Hindlimb muscle (tissue), 1 donor: ENCODE measurements at places on chromosomes 11 and 22. TPM values are rescaled to one million over a fixed set of nuclear protein-coding genes. Genes with fewer than 3 reads are reported as not detected.

DNA sequence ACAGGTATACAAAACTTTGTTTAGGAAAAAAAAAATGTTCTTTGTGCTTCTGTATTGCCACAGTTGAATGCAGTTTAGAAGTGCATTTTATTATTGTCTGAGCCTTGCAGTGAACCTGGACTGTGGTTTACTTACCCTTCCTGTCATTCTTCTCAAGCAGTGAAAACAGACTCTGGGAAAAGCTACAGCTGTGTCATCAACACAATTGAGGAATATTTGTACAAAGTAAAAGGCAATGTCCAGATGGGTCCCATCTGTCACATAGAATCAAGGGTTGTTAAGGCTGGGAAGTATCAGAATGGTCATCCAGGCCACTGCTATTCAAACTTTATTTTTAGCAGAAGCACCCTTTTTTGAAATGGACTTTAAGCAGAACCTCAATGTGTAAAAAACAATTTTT lies 73.3 kb downstream of the TRIM44 start:
- no peak for DNase-seq

The SCGB1D2 gene
- not detected for polyA plus RNA-seq

The IGLL1 gene
- 0.41 TPM for polyA plus RNA-seq

The GAL3ST3 gene
- polyA plus RNA-seq = 0.34 TPM

DNA sequence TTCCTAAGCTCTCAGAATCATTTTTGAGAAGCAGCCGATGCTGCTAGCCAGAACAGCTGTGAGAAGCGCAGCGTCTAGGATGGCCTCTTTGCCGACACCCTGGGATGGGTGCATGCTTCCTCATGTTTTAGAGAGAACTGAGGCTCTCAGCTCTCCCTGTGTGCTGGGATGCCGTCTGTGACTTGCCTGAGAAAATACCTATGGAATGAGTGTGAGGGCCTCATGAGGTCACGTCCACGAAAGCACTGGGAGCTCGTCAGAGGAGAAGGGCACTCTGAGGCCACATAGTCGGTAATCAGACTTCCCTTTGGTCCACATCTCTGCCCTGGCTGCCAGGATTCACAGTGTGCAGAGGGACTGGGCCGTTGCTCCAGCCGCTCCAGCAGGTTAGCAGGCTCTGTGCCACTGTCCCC lies 54.7 kb downstream of the MICAL3 start:
- DNase-seq = no peak

The ARHGAP20 gene
- 6.1 TPM for polyA plus RNA-seq

The TRPM5 gene
- polyA plus RNA-seq = 0.08 TPM

DNA sequence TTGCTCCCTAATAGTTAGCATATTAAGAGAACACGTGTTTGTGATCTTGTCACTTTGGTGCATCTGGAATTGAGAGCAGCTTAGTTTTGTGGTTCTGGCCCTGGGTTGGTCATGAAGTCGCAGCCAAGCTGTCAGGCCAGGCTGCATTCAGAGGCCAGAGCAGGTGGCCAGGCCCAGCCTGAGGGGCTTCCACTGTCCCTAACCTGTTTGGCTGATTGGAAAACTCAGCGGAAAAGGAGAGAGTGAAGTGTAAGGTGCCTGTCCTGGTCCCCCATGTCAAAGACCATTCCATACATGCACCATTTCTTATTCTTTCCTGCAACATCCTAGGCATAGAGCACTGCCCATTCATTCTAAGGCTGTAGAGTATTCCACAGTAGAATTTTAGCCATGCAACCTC lies 111.5 kb upstream of the IGLL5 start:
- no peak for DNase-seq

The PIH1D2 gene
- polyA plus RNA-seq = 0.93 TPM

The MYBPC3 gene
- 0.49 TPM for polyA plus RNA-seq

The APLNR gene
- 110 TPM for polyA plus RNA-seq

DNA sequence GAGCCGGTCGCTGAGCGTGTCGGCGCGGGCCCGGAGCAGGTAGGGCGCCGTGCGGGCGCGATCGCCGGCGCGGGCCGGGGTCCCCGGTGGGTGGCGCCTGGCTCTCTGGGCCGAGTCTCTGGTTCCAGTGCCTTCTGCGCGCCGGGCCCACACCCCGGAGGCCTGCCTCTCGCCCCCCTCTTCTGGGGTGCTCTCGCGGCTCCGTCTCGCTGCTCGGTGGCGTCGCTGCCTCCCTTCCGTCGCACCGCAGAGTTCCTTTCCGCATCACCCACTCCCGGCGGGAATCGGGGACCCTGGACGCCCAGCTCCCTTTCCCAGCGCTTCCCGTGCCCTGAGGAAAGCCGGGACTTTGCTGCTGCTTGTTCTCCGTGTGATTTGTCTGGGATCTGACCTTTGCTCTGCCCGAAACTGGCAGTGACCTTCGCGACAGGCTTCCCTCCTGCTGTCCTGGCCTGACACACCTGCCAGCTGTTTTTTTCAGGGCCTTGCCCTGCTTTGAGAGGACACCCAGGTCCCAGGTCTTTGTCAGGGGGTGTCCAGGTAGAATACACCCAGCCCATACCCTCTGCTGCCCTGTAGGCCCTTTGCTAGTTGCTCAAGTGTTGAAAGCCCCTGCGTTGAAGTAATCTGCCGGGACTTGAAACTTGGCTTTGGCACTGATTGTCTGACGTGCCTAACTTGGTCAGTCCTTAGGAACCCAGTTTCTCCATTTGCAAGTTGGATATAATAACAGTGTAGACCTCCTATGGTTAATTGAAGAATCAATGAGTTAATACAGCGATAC lies 711 bp downstream of the FDX1 start:
- DNase-seq = peak; percentile 36

The OR8D1 gene
- polyA plus RNA-seq = not detected

The GP1BB gene
- 22.8 TPM for polyA plus RNA-seq

- DNase-seq = no peak
Measured at GRCh38 chr11:60934124-60934789, 10.0 kb downstream of the TMEM132A start.

- no peak for DNase-seq
Measured at GRCh38 chr11:94100253-94100652, 28.4 kb upstream of the PANX1 start.

DNA sequence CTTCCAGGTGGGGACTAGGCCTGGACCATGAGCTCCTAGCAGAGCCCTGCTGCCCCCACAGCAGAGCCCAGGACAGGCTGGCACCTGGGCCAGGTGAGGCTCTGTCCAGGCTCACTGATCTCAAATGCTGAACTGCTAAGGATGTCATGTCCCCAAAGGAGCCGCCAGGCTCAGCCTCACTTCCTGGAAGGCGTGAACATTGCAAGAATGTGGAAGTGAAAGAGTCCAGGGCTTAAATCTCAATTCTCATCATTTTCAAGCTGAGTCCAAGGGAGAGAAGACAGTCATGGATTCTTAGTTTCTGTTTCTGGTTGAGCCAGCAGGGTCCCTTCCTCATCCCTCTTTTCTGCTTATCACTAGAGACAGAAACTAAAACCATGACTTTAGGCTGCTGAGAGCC lies 5.0 kb downstream of the ASCL2 start:
- peak; percentile 15 for DNase-seq

The OR8G1 gene
- polyA plus RNA-seq = not detected

GRCh38 chr11:87374038-87374807 lies 336.5 kb downstream of the TMEM135 start:
- DNase-seq = no peak

DNA sequence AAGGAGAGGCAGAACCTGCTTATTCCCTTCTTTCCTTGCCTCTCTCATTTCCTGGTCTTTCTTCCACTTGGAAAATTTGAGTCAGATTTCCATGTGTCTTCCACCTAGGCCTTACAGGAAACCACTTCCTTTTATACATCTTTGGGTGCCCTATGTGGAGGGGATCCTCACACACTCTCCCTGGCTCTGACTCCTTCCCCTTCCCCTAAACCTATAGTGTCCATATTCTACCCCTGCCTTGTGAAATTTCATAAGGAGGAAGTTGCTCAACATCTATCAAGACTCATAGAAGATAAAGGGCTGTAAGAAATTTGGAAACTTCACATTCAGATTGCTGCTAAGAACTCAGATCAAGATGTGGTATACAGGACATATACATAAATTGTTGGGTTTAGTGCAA lies 20.4 kb downstream of the TUG1 start:
- DNase-seq = no peak

- DNase-seq = no peak
Measured at GRCh38 chr11:35330156-35330889, 89.0 kb downstream of the SLC1A2 start.

The GGTLC3 gene
- not detected for polyA plus RNA-seq

The ZNF280B gene
- 7.6 TPM for polyA plus RNA-seq

DNA sequence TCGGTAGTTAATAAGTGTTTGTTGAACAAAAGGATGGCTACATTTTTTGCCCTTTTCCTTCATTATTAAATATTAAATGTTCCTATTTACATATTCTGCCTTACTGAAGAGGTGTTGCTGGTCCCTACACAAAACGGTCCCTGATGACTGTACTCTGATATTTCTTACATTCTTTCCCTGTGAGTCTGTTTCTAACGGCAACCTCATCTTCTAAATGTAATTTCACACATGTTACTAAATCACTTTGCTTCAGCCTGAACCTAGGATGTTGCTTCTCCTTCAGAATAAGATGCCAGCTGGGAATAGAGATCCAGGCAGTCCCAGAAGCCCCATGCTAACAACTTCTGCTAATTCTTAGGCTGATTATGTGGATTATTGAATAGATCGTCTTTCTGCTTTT lies 50.3 kb downstream of the SPON1 start:
- no peak for DNase-seq

The P2RY2 gene
- polyA plus RNA-seq = 2.7 TPM

The CHST1 gene
- 24.0 TPM for polyA plus RNA-seq
